CD4-positive, alpha-beta T cell (primary cell): ENCODE measurements at places on chromosomes 13 and 19.
A peak's percentile ranks its signal among the peaks of the same experiment; 100 is the strongest.

- peak; percentile 1 for DNase-seq
These were observed 681.7 kb downstream of the PCDH17 start for GRCh38 chr13:58313219-58313618.

- DNase-seq: peak; percentile 65
These were observed 50.5 kb downstream of the COLGALT1 start for GRCh38 chr19:17605761-17606589.

DNA sequence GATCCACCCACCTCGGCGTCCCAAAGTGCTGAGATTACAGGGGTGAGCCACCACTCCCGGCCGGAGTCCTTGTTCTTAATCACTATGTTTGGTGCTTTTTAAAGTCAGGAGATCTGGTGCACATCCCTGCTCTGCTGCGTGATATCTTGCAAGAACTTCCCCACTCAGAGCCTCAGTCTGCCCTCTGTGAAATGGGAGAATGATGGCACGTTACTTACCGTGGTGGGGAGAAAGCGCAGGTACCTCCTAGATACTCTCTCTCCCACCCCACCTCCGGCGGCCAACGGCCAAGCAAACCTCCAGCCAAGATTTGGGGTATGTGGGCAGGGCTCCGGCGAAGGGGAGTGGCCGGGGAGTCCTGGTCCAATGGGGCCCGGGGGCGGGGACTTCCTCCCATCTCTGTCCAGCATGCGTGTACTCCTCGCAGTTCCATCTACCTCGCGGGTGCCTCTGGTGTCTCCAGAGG, at the start of gene RYR1:
Gene RYR1, plus strand, starts transcription at position 424 of the 466 bp plus-strand sequence. CDS start 139 bp downstream, outside the sequence.
- no peak for DNase-seq

GRCh38 chr13:41007744-41008128, 11.4 kb downstream of the ELF1 start:
- no peak for DNase-seq

DNA sequence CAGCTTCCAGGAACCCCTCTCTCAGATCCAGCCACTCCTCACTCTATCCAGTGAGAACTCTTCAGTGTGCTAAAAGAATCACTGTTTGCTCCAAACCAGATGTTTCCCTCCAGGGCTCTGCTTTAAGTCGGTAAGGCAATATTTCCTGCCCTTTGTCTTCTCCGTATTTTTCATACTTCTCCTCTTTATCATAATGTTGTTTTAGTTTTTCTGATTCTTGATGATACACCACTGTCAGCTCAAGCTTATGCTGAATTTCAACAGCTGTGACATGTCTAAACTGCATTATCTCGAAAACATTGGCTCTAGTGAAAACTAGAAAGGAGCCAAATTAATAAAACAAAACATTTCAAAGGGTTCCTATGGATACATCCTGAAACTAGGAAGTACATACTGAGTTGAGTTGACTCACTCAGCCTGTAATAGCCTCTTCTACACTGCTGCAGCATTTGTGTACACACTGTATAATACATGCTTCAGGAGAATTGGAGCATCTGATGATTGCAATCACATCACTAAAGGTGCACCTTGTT, 39.8 kb downstream of the GPR180 start:
- DNase-seq: no peak

GRCh38 chr13:83086948-83087347, 795.3 kb downstream of the SLITRK1 start:
- DNase-seq: no peak

DNA sequence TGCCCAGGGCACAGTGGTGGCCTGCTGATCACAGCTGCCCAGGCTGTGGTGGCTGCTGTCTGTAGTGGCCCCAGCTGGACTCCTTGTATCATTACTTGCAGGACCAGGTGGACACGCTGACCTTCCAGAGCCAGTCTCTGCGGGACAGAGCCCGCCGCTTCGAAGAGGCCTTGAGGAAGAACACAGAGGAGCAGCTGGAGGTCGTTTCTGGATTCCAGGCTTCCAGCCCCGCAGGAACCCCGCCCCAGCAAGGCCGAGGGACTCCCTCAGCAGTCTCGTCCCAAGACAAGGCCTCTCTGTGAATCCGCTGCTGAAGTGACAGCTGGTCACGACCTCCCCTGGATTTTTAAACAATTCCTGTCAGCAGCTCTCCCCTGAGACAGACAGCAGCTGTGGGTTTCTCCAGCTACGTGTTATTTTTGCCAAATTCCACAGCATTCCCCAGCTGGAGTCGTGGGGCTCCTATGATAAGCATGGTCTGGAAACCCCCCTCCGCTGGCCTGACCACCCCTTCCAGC, 98.3 kb downstream of the SLC7A1 start:
- no peak for DNase-seq

- DNase-seq: no peak
These were observed 8.3 kb upstream of the TBXA2R start for GRCh38 chr19:3614858-3615505.

DNA sequence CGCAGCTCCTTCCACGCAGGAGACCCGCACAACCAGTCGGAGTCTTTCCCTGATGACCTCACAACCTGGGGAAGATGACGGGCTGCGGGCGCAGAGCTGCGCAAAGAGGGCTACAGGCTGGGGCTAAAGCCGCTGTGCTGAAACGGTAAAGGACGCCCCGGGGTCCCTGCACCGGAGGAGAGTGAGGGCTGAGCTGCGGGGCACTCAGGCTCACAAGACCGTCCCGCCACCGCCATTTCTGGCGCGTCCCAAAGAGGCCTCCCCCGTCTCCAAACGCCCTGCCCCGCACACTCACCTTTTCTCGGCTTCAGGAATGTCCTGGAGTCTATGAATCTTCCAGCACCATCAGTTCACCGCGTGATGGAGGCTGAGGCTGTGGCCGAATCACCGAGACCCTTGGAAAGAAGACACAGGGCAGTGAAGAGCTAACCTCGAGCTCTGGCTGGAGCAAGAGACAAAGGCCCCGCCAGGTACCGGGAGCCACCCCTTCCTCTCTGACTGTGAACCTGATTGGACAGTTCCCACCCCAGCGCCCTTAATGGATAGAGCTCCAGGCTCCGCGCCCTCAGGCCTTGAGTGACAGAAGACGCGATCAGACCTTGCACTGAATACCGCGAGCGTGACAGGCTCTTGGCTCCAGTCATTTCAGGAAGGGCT, 41.8 kb upstream of the ZNF429 start:
- peak; percentile 52 for DNase-seq

- DNase-seq: no peak
These were observed 90.4 kb downstream of the STOML3 start for GRCh38 chr13:38900188-38900587.

- DNase-seq: peak; percentile 51
These were observed 9.9 kb upstream of the ACSBG2 start for GRCh38 chr19:6125571-6125989.

- DNase-seq: no peak
These were observed 105.5 kb downstream of the ZAR1L start for GRCh38 chr13:32209652-32210051.

- DNase-seq: no peak
These were observed 4.2 kb downstream of the ATP4A start for GRCh38 chr19:35559281-35559659.

- DNase-seq: no peak
These were observed 245.8 kb upstream of the SGCG start for GRCh38 chr13:22934744-22935523.

DNA sequence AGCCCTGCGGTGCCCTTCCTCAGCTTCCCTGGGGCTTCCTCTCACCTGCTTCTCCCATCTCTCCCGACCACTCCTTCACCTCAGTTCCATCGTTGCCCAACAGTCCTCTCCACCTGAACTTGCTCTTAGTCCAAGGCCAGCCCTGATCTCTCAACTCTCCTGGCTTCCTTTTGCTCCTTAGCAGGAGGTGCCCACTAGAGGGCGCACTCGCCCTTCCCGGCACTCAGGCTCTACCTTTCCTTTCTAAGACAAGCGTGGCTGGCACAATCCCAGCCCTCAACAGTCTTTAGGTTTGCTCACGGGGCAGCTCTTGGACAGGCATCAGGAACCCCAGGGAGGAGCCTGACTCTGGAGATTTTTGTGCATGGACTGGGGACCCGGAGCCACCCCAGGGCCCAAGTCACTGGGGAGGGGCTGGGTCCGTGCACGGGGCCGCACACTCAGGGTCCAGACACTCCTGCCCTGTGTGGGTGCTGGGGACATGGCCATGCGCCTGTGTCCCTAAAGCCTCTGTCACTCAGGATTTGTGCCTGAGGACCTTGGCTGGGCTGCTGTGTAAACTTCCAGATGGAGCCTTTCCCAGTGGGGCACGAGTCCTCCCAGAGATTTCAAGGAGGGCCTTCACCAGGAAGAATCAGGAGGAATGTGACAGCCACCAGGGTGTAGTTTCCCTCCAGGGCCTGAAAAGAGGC, 12.1 kb upstream of the CEACAM8 start:
- DNase-seq: peak; percentile 13

GRCh38 chr19:58572818-58573657, at the start of gene MZF1:
TSS of gene MZF1 (minus strand) at chr19:58573335. CDS start at chr19:58571389, 1,946 bp downstream.
- peak; percentile 99 for DNase-seq

GRCh38 chr19:46596008-46596407, 5.1 kb upstream of the CALM3 start:
- no peak for DNase-seq

DNA sequence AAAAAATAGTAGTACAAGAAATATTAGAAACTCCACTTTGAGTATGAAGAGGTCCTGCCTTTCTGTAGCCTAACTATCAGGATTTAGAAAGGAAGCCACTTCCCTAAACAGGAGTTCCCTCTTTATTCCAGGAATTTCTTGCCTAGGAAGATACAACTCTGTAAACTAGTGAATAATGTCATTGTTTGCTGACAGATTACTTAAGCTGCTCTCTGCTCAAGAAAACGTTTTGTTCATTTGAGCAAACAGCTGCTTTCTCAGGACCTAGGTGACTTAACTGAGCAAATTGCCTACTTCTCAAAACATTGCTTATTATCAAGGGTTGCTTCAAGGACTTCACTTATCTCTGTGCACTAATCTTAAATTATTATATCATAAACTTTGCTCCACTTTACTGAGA, 1419.4 kb upstream of the SLC10A2 start:
- DNase-seq: no peak

GRCh38 chr13:31485651-31486051, 253.7 kb upstream of the RXFP2 start:
- DNase-seq: no peak

DNA sequence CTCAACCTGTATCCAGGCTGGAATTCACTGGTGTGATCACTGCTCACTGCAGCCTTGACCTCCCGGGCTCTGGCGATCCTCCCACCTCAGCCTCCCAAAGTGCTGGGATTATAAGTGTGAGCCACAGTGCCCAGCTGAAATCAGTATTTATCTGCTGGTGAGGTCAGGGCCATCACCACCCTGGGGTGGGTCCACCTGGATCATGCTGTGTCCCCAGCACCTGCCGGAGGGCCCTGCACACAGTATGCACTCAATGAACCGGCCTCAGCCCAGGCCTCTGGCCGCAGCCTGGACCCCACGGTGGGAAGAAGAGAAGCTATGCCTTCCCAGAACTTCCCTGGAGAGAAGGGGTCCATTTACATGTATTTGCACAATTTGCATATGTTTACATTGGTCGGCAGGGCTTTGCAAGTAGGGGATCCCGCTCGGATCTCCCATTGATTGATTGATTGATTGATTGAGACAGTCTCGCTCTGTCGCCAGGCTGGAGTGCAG, 2.6 kb upstream of the SLC5A5 start:
- DNase-seq: no peak

DNA sequence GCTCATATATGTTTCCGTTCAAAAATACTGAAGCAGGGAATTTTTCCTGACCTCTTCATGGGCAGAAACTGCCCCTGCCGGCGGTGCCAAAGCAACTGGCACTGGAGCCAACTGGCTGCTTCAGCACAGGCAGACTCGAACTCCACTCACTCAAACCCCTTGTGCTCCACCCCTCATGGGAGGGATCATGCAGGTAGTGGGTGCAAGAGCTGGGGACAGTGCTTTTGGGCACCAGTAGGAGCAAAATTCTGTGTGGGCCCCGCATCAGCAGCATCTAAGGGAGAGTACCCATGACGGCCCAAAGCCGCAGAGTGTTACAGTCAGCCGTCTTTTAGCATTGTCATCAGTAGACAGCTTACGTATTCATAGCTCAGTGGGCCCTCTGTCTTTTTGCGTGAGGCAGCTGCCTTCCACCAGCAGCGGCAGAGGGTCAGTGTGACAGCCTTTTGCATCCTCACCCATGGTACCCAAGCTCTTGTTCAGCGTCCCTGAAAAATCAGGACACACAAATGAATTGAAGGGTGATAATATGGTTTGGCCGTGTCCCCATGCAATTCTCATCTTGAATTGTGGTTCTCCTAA, 393.8 kb downstream of the SLITRK6 start:
- DNase-seq: no peak
